Stimulated activated CD4-positive, alpha-beta T cell treated with anti-CD3 and anti-CD28 coated beads, Interleukin-2, amount 100 ng/mL, for 48 hours (primary cell): ENCODE measurements at places on chromosomes 3 and 15.

DNA sequence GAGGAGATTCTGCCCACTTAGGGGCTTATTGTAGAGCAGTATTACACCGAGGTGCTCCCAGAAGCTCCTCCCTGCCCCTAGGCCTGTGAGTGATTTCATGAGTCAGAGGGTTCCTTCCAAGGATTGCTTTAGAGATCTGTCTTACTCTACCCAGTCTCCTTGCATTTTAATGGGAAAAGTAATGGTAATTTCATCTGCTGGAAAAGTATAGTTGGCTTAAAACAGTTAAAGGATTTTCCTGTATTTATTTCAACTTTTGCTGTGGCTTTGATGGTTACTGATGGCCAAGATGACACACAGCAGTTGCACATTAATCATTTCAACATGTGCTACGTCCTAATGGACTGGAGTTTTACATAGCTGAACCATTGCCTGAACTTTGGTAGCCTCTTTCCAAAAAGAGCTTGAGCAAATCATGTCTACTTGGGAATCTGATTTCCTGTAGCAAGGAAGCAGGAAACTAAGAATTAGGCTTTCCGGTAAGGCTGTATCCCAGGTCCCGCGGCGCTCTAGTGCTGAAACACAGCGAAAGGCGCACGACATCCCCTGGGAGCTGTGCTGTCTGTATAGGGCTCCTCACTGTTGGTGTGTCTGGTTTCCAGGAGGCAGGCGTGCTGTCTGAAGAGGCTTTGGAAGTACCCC, 9.2 kb upstream of the PGPEP1L start:
- no peak for DNase-seq

DNA sequence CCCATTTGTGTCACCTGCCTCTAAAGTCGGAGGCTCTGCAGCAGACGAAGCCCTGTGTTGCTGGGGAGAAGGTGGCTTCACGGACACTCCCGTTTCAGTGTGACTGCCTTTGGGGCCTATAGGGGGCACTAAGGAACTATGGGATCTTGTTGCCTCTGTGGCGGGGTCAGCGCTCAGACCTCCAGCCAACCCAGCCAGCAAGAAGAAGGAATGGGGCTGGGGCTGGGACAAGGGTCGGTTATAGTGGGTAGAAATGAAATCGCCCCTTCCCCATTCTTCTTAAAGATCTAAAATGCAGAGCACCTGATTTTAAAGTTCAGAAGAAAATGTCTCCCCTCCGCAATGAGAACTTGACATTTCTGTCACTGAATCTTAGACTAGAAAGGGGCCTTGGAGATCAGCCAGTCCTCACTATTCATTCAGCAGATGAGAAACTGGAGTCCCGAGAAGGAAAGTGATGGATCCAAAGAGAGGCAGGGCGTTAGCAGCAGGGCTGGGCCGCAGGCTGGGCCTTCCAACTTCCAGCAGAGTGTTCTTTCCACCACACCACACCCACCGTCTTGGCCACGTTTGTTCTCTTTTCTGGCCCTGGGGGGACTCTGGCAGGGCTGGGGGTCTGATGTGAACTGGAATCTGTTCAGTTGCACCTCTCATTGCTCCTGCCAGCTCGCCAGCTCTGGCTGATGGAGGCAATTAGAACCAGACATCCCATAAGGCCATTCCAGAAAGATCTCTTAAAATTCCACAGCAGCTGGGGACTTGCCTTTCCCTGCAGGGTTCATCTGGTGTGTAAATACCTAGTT, 195.4 kb downstream of the OPA1 start:
- peak; percentile 9 for DNase-seq

DNA sequence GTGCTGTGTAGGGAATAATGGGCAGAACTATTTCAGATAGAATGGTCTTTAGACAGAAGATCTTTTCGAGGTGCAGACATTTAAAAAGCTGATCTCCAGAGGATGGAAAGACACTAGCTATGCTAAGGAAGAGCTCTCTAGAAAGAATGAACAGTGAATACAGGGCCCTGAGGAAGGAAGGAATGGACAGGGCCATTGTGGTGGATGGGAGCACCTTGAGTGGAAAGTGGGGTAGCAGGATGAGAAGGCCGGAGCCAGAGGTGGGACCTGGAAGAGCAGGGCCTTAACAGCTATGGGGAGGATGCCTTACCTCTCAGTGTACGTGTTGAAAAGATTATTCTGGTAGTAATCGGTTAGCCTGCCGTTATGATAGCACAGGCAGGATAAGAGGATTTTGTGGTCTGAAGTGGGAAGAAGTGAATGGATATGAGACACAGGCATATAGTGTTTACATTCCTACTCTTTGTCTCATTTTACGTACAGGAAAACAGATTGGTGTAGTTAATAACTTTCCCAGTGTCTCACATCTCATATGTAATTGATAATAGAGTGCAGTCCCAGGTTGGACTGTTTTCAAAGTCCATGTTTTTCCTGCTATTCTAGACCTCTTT, 172.4 kb downstream of the KLHL25 start:
- DNase-seq: no peak

DNA sequence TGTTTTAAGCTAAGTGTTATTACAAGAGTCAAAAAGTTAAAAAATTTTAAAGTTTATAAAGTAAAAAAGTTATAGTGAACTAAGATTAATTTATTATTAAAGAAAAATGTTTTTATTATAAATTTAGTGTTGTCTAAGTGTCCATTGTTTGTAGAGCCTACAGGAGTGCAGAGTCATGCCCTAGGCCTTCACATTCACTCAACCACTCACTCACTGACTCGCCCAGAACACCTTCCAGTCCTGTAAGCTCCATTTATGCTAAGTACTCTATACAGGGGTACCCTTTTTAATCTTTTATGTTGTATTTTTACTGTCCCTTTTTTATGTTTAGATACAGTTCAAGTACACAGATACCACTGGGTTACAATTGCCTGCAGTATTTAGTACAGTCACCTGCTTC, 37.2 kb downstream of the EEFSEC start:
- DNase-seq: no peak

DNA sequence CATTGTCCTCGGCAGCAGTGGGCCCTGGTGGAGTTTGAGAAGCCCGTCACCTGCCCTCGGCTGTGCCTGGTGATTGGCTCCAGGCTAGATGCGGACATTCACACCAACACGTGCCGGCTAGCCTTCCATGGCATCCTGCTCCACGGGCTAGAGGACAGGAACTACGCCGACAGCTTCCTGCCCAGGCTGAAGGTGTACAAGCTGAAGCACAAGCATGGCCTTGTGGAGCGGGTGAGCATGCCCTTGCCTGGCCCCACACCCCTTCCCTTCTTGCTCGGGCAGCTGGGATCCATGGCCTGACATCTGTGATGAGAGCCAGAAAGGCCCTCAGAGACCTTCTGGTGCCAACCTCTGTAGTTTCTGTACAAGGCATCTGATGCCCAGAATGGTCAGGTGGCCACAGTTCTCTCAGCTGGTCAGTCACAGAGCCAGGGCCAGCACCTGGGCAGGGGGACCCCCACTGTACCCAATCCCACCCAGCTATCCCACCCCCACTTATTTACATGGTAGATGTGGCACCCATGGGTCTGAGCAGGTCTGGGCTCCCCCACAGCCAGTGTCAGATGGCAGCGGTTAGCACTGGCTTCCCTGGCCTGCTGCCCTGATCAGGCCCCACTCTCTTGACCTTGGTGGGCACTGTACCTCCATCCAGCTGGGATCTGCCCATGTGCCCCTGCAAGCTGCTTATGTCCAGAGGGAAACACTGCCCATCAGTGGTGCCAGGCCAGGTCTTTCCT, 124.9 kb downstream of the DNAJB8 start:
- DNase-seq: no peak

GRCh38 chr15:62240121-62241096, 75.3 kb upstream of the C2CD4B start:
- DNase-seq: no peak

DNA sequence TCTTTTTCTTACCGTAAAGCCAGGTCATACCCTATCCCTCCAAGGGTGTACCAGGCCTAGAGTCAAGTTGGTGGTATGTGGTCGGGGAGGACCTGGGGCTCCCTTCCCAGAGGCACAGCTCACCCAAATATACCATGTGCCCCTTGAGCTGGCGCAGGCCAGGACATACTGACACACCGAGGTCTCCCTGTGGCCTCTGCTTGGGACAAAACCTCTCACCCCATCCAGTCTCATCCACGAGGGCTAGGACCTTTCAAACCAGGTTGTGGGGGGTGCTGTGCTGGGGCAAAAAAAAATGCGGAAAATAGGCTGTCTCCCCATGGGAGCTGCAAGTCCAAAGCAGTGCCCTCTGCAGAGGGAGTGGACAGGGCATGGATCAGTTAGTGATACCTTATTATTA, 22.8 kb downstream of the PTH1R start:
- DNase-seq: no peak

GRCh38 chr3:113873814-113874526, 35.4 kb downstream of the GRAMD1C start:
- DNase-seq: no peak

DNA sequence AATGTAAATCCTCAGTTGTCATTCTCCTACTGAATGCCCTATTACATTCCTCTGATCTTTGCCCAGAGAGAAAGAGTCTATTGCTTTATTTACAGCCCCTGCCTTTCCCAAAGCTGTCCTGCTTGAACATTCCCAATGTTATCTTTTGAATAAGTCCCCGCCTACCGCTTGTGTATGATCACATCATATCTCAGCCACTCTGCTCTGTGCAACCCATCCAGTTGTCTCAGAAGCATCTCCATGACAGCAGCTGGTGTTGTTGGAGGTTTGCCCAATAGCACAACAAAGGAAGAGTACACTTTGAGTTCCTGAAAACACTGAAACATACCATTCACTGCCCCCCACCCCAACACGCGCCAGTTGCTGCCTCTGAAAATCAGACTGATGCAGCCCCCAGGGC, 22.0 kb upstream of the FAM3D start:
- no peak for DNase-seq

GRCh38 chr15:71743861-71744382, 66.4 kb upstream of the NR2E3 start:
- DNase-seq: peak; percentile 60

GRCh38 chr15:57923750-57924149, 141.8 kb downstream of the ALDH1A2 start:
- DNase-seq: no peak

DNA sequence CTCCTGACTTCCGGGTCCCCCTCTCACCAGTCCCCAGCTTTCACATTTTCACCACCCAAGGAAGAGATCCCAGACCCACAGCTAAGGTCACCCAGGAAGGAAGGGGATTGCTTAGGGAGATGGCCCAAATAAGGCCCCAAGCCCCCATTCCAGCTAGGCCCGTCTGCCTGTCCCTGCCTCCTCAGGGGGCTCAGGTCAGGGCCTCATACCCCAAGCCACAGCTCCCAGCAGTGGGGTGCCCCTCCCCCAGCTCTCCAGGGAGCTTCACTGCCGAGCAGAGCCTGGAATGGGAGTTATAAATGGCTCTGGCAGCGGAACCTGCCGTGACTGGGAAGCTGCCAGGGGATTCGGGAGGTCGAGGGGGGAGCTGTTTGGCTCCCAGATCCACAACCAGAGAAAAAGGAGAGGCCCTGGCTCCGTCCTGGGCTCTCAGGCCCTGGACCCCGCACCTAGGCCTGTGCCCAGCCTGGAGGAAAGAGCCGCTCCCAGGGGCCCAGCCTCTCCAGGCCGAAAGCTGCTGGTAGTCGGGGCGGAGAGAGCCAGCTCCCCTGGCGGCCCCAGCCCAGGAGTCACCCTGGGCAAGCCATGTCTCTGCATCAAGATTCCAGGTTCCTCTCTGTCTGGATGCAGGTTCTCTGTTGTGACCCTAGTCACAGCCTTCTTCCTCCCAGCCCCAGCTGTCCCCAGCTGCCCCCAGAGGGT, 550 bp downstream of the CCDC9B start:
- DNase-seq: no peak

GRCh38 chr3:189353988-189354889, 182.5 kb downstream of the TPRG1 start:
- no peak for DNase-seq

DNA sequence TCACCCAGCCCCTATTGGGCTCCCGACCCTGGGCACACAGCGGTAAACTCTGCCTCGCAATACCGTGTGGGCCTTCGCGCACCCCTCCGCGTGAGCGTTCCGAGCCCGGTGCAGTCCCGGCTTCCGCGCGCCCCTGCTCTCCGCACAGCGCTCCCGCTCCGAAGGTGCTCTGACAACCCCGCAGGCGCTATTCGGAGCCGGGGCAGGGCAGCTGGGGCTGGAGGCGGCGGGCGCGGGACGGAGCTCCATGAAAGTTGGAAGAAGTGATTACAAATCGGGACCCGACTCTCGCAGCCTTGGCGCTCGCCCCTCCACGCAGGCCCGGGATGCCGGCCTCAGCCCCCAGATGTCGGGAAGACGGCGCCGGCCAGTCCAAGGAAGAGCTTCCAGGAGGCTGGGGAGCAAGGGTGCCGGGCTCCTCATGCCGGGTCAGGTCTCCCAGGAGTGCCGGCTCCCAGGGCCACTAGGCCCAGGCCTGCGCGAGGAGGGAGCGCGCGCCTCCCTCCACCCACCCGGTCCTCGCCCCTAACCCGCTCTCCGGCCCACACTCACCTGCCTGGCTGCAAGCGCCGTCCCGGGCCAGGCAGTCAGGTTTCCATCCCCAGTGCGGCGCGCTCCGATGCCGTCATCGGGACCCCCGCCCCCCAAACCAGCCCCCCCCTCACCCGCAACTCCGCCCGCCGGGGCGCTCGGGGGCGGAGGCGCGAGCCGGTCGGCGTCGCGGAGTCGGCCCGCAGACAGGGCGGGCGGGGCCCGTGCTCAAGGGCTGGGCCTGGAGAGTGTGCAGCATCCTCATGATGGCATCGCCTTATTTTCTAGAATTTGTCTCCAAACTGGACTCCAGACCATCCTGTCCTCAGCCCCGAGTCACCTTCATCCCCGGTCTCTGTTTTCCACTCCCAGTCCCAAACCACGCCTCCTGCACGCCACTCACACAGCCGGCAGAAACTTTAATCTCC, at the start of gene KIF7:
Gene KIF7, minus strand, starts transcription at position 621 of the 959 bp plus-strand sequence. CDS start 2,537 bp downstream, outside the sequence.
- DNase-seq: no peak

DNA sequence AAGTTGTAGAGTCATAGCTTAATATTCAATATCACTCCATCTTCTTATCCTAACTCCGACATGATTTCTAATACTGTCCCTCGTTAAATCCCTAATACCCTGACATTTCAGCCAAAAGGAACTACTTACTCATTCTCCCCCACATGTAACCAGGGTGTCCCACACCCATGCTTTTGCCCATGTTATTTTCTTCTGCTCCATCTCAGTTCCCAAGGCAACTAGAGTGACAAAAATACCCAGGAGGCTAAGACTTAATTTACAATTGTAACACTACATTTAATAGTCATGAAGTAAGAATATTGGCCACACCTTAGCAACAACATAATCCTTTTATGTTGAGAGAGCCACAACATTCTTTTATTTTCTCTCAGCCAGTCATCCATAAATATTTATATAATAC, 248.5 kb upstream of the TGFBR2 start:
- DNase-seq: no peak

GRCh38 chr15:51909584-51909983, 62.0 kb downstream of the LEO1 start:
- no peak for DNase-seq
